ENCODE measurements at places on chromosomes 5 and 9.

DNA sequence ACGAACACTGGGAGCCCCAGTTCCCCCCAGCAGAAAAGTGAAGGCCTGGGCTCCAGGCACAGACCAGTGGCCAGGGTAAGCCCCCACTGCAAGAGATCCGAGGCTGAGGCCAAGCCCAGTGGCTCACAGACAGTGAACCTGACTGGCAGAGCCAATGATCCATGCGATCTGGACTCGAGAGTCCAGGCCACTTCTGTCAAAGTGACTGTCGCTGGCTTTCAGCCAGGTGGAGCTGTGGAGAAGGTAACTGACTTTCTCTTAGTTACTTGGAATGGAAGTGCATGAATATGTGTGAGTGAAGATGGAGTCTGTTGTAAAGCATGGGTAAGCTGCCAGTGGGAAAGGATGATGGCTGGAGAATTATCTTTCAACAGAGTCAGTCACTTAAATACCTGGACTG, 99.7 kb downstream of the GOLPH3 start:
- DNase-seq = no peak

DNA sequence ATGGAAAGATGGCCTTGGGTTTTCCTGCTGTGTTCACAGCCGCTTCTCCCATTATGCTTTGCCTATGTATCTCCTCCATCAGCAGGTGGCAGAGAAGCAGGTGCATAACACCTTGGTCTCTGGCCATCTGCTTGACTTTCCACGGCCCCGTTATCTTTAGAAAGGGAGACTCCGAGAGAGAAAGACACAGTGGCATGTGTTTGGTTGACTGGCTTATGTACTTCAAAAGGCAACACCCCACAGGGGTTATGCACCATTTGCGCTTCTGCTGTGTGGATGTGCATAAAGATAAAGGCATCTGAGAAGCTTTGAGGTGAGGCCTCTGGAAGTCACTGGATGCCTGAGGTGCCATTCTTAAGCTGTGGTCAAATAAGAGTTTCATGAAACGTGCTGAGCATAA, 138.4 kb downstream of the EGFLAM start:
- no peak for DNase-seq

DNA sequence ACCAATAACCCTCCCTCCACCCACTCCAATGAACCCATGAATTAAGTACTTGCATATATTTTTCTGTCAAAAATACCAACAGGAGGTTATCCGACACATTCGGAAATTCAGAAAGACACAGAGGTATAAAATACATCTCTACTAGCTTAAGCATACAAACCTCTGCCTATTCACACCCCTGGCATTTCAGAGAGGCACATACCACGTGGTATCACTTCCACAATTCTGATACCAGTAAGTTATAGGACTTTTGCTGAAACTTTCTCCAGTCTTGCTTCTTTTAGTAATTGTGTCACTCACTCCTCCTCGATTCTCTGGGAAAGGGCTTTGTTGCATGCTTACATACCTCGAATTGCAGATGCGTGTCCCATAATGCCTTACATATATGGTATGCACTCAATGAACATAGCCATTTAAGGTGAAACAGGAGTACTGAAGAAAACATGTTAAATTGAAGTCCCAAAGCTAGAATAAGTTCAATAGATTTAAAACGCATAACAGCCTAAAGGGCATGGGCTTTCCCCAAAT, 58.1 kb downstream of the TLE1 start:
- no peak for DNase-seq

DNA sequence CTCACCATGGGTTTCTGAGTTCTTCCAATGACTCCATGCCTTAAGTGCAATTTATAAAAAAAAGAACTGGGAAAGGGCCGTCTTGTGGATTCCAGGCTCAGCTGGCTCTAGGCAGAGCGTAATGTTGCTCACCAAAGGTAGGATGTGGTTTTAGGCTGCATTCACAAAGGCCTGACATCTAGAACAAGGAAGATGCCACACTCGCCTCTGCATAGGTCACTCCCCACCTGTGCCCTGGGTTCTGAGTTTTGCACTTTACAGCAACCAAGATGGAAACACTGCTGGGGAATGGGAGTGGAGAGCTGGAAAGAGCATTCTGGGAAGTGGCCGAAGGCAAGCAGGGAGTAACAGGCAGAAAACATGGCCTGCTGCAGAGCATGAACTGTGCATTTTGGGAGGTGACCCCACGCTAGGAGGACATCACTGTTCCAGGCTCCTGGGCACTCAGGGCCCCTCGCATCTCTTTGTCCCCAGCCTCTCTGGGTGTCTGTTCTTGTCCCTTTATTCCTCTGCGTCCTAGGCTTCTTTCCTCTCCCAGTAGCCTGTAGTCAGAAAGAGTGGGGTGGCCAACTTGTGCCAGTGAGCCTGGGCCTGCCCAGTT, 12.3 kb downstream of the FCN2 start:
- no peak for DNase-seq

DNA sequence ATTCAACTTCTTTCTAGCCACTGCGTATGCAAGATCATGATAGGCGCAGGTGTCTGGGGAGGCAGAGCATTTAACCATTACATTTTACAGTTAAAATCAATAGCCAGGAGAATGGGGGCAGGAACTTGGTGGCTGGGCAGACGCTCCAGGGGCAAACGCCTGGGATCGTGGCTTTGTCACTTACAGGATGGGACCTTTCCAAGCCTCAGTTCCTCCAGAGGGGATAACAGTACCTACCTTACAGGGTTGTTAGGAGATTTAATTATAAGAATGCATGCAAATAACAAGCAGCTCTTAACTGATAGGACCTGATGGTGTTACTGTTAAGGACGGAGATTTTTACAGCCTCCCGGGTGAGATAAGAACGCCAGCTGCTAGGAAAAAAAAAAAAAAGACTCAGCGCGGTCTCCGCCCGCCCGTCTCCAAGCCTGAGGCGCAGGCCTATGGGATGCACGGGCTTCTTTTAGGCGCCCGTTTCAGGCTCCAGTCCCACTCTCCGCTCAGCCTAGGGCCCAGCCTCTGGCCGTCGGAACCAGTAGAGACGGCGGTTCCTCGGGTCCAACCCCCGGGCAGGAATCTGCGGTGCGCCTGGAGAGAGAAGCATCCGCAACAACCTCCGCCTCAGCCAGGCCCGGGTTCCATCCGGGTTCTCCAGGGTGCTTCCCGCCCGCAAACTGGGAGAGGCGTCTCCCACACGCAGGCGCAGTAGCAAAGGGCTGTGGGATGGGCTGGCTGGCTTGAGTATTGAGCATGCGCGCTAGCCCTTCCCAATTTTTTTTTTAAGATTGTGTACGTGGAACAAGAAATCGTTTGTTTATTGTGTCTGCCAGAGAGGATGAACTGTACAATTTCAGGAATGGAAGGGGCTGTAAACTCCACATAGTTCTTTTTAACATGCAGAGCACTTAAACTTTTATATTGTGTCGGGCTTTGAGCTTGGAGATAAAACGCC, at the start of gene FAM200C:
Gene FAM200C, minus strand, starts transcription at position 653 of the 952 bp plus-strand sequence. CDS start 4,564 bp downstream, outside the sequence.
- DNase-seq = peak; percentile 13

DNA sequence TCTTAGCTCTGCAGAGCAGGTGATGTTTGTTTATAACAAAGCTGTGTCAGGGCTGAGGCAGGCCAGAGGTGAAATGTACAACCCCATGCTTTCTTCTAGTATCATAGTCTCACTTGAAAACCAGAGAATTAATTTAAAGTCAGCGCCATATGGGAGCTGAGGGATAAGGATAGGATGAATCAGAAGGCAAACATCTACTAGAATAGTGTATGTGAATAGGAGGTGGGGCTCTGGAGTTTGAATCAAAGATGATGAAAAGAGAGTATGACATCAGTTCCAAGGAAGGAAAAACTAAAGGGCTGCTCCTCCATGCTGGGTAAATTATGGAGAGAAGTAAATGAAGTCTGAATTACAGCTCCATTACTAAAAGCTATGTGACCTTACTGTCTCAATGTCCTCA, 441.5 kb downstream of the RASEF start:
- DNase-seq = no peak

DNA sequence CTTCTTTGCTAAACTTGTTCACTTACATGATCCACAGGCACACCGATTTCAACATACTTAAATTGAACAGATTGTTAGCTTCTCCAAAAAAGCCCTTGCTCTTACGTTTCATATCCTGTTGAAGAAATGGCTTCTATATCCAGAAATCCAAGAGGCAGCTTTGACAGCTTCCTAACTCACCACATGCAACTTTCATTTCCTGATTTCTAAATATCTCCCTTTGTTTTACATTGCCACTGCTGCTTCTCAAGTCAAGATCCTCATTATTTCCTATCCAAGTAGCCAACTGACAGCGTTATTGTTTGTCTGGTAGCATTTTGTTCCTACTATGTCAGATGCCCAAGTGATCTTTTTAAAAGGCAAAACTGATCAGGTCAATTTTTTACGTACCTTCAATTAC, 913.2 kb upstream of the TYRP1 start:
- no peak for DNase-seq

DNA sequence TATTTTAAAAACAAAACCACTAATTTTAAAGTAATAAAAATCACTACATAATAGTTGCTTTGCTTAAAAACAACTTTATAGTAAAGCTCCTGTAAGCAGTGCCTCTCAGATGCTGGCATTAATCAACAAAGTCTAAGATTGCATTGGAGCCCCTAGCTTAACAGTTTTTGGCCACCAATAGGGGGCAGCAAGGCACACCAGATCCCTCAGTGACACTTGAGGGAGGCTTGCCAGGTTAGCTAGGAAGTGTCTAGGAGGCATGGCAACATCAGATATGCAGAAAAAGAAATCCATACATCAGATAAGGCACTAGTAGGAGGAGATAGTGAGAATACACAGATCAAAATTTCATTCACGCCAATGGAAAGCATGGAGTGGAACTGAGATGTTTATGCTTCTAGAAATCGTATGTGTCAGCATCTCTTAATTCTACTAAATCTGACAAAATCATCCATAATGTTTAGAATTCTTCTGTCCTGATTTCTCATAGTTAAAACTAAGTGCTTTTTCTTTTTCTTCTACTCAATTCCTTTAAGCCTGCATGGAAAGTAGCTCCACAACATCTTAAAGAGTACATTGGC, 73.6 kb upstream of the PAM start:
- DNase-seq = peak; percentile 8

- DNase-seq = no peak
Observed at GRCh38 chr5:1926471-1927341, 44.0 kb upstream of the IRX4 start.

GRCh38 chr5:84564321-84565075, 179.8 kb upstream of the EDIL3 start:
- no peak for DNase-seq

GRCh38 chr9:107992271-107992670, 502.7 kb upstream of the KLF4 start:
- DNase-seq = no peak

DNA sequence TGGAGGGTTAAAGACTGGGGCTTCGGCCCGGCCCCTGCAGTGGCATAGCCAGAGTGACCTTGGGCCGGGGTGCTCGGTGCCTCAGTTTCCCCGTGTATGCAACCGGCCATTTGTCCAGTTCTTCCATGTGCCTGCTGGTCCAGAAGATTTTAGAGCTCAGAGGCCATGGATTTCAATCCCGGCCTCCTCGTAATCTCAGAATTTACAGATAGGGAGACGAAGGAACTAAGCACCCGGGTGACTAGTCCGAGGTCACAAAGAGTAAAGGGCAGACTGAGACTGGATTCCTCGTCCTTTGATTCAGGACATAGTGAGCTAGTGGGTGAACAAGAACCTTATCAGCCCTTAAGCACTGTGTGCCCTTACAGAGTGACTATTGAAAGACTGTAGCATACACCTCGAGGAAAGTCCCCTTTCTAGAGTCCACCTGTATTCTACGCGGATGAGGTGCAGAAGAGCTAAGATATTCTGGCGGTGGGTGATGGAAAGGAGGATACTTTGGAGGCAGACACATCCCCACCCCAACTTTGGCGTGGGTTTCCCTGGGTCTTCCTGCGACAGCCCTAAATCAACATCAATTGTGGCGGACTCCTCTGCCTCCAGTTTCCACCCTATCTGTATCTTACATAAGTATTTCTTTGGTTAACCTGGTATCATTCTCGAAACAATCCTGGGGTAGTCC, 597 bp downstream of the SLC31A1 start:
- no peak for DNase-seq

- no peak for DNase-seq
Observed at GRCh38 chr5:32115985-32116384, 58.1 kb downstream of the GOLPH3 start.

GRCh38 chr5:75656311-75657003, 45.2 kb downstream of the ANKDD1B start:
- no peak for DNase-seq

GRCh38 chr5:157267761-157268480, 2.0 kb downstream of the CYFIP2 start:
- DNase-seq = no peak

- no peak for DNase-seq
Observed at GRCh38 chr9:115553060-115553773, 435.3 kb upstream of the TNC start.

DNA sequence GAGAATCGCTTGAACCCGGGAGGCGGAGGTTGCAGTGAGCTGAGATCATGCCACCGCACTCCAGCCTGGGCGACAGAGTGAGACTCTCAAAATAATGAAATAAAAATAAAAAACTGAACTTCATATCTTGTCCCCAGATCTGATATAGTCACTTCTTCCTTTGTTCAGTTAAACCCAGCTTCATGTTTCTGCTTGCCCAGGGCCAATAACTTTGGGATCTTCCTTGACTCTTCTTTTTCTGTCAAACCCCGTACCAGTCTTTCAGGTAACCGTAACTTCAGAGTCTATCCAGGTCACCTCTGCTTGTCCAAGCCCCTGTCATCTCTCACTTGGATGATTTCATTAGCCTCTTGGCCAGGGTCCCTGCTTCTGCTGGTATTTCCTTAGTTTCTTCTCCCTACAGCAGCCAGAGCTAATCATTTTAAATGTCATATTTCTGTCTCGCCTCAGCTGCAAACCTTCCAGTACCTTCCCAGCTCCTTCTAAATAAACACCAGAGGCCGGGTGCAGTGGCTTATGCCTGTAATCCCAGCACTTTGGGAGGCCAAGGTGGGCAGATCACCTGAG, 19.7 kb upstream of the ABL1 start:
- no peak for DNase-seq

DNA sequence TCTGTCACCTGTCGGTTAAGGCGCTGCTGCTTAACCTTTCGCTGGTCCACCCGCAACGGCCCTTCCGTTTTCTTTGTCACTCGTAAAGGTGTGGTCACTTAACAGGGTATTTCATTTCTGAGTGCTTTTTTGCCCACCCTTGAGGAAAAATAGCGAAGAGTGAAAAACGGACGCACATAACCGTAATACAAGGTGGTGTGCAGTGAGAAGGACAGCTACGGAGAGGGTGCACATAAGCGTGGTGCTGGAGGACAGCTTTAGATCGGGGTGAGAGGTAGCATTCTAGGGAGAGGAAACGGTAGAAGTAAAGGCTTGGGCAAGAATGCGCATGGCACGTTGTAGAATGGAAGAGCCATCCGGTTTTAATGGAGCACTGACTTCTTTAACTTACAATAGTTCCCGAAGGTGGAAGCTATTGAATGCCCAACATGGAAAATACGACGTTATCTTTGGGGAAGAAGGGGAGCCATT, 761 bp downstream of the CCT5 start:
- DNase-seq = no peak
